ENCODE measurements at places on chromosomes 5 and 9. TPM values are rescaled to one million over a fixed set of nuclear protein-coding genes. Genes with fewer than 3 reads are reported as not detected.

The GTF2H2 gene
- 10.7 TPM for total RNA-seq

The FAM221B gene
- total RNA-seq = not detected

The MYORG gene
- 6.4 TPM for total RNA-seq

The SLIT3 gene
- 54.1 TPM for total RNA-seq

The LYSMD3 gene
- 15.7 TPM for total RNA-seq

The TNFAIP8 gene
- 167 TPM for total RNA-seq

The GNA14 gene
- total RNA-seq = 2.9 TPM

The HRCT1 gene
- total RNA-seq = 12.8 TPM

The SYK gene
- total RNA-seq = 11.8 TPM

The JADE2 gene
- 39.0 TPM for total RNA-seq

The FCN1 gene
- 0.44 TPM for total RNA-seq

The AGXT2 gene
- total RNA-seq = not detected

The PLCXD3 gene
- 6.6 TPM for total RNA-seq

The OR13F1 gene
- total RNA-seq = not detected

The NR2F1-AS1 gene
- 7.0 TPM for total RNA-seq

The HBEGF gene
- total RNA-seq = 13.5 TPM

The TAF11L11 gene
- total RNA-seq = not detected

The KIF27 gene
- total RNA-seq = 11.5 TPM

The KIAA1958 gene
- total RNA-seq = 11.8 TPM

The GLDC gene
- total RNA-seq = 2.6 TPM

The ADAMTSL2 gene
- total RNA-seq = 0.80 TPM

The ASPN gene
- 6.2 TPM for total RNA-seq

The IL5 gene
- not detected for total RNA-seq

The LHX2 gene
- not detected for total RNA-seq

The INSL6 gene
- total RNA-seq = not detected

The TCOF1 gene
- 37.7 TPM for total RNA-seq

The TPRN gene
- total RNA-seq = 4.0 TPM

The SMIM33 gene
- not detected for total RNA-seq

The ABCA2 gene
- 18.9 TPM for total RNA-seq
